ENCODE measurements at places on chromosomes 3 and 15.

DNA sequence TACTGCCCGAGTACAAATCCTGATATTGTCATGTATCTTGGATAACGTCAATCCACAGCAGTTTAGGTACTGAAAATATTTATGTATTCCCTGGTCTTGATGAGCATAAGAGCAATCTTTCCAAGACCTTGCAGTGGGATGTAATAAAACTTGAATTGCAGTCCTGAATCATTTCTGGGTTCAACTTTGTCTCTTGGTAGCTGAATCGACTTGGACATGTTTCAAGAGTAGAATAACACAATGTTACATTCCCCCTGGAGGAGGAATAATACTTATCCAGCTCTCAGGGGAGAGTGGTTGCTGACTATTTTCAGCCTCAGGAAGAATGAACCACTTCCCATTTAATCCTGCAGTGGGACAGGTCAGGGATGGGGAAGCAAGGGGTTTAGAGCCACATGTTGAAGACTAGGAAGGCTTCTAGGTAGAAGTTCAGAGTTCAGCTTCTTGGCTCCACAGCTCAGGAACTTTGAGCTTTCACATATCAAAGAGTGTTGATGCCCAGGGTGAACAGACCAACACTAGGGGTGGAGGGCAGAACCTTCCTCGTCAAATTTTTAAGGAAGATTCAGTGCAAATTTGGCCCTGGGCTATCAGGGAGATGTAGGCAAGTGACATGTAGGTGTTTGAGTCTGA is 43.4 kb upstream of the GPD1L start:
- DNase-seq = no peak

DNA sequence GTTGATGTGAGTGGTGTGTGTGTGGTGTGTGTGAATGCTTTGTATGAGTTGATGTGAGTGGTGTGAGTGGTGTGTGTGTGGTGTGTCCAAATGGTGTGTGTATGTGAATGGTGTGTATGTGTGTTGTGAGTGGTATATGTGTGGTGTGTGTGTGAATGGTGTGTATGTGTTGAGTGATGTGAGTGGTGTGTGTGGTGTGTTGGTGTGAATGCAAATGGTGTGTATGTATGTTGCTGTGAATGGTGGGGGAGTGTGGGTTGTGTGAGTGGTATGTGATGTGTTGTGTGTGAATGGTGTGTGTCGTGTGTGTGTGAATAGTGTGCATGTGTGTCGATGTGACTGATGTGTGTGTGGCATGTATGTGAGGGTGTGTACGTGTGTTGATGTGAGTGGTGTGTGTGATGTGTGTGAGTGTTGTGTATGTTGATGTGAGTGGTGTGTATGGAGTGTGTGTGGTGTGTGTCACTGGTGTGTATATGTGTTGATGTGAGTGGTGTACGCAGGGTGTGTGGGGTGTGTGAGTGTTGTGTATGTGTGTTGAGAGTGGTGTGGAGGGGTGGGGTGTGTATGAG is 40.6 kb downstream of the ARNT2 start:
- DNase-seq = no peak

GRCh38 chr15:25534293-25534692 is 95.5 kb upstream of the UBE3A start:
- no peak for DNase-seq

- DNase-seq = no peak
Measured at GRCh38 chr15:73150831-73151230, 98.6 kb downstream of the NEO1 start.

DNA sequence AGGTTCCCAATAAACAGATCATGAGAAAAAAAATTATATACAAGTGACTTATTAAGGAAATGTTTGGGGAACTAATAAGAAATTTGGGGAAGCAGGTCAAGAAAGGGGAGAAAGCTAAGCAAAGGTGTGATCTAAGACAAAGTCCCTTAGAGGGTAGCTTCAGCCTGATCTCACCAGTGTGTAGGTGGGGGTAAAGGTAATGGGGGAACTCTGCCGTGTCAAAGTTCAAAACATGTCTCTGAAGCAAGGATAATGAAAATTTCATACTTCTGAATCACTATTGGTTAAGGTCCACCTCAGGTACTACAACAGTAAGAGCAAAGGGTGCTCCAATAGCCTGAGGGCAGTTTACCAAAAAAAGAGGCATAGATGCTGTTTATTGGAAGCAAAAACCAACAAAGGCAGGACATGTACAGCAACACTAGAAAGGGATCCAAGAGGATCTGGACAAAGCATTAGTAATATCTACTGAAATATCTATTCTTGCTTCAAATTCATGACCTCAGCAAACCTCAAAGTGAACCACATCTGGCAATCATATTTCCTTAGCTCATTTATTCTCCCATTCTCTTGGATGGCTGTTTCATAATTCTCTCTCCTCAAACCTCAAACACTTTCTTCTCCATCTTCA is 6.9 kb downstream of the ACAD11 start:
- DNase-seq = no peak

DNA sequence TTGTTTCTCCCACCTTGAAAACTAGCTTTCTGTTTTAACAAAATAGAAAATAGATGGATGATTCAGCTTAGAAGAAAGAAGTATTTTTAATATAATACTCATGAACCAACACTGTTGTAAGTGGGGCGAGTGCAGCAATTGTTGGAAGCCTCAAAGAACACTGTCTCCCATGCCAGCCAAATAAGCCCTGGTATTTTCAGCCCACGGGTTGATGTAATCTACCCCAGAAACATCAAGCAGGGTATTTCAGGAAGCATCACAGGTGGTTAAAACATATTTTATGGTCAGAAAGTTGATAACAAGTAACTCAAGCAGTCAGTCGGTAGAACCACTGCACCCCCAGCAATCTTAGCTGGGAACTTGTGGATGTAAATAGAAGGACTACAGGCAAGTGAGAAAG is 115.9 kb downstream of the SV2B start:
- no peak for DNase-seq

- no peak for DNase-seq
Measured at GRCh38 chr3:84724877-84725276, 233.9 kb upstream of the CADM2 start.

- DNase-seq = no peak
Measured at GRCh38 chr3:165196577-165197480, 645 bp upstream of the SLITRK3 start.

- no peak for DNase-seq
Measured at GRCh38 chr15:28078191-28078719, 20.9 kb downstream of the OCA2 start.

GRCh38 chr15:45802140-45802539 is 167.3 kb downstream of the SQOR start:
- DNase-seq = no peak

DNA sequence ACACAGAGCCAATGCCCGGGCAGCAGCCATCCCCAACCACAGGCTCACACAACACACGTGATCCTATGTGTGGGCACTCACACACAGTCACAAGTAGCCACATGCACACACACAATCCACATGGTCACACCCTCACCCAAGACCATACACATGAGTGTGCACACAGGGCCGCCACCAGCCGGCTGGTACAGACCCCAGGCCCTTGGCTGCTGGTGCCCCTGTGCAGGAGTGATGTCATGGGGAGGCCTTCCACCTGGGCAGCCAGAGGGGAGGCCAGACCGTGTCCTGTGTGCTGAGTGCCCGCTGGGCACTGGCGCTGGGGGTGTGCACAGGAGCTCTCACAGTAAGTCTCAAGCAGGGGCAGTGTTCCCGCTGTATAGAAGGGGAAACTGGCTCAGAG is 36.9 kb downstream of the DNAJB8 start:
- no peak for DNase-seq

DNA sequence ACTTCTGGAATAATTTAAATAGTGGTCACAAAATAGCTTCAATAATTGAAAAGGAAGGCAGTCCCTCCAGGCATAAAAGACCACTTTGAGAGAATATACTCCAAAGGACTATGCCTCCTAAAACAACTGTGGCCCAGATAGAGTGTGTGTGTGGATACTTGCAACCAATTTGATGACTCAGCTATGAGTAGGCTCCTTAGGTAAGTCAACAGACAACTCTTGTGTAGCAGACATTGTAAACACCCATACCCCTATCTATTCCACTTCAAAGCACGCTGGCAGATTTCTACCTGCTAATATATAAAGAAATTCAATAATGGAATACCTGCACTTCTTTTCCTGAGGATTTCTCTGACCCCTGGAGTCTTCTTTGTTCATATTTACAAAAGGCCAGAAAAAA is 254.5 kb downstream of the NEK10 start:
- no peak for DNase-seq

- peak; percentile 69 for DNase-seq
Measured at GRCh38 chr3:122794779-122795673, at the start of gene SLC49A4. Gene SLC49A4, plus strand, starts transcription at chr3:122795069. Its CDS starts 124 bp downstream, at chr3:122795193.

DNA sequence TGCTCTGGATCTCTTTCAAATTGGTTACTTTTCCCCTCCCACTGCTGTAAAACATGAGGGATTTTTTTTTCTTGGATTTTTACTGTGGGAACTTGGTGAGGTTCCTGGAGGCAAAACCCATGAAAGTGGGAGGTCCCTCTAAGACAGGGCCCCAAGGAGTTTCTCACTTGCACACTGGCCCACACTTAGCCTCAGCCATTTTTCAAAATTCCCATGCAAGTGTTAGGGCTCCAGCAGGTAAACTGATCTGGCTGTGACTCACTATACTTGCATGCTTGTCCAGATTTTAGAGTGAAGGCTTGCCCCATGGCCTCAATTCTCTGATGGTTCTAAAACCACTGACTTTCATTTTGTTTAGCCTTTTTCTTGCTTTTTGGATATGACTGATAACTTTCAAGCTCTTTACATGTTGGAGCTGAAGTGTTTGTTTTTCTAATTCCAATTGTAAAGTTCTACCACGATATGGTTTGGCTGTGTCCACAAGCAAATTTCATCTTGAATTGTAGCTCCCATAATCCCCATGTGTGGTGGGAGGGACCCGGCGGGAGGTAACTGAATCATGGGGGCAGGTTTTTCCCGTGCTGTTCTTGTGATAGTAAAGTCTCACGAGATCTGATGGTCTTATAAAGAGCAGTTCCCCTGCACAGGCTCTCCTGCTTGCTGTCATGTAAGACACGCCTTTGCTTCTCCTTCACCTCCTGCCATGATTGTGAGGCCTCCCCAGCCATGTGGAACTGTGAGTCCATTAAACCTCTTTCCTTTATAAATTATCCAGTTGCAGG is 37.7 kb downstream of the MCCC1 start:
- DNase-seq = no peak
